T1000 (cell line): ENCODE measurements at places on chromosomes 1 and 21.

- DNase-seq: peak; percentile 47
Measured at GRCh38 chr1:34742667-34743270, 12.1 kb upstream of the GJB5 start.

DNA sequence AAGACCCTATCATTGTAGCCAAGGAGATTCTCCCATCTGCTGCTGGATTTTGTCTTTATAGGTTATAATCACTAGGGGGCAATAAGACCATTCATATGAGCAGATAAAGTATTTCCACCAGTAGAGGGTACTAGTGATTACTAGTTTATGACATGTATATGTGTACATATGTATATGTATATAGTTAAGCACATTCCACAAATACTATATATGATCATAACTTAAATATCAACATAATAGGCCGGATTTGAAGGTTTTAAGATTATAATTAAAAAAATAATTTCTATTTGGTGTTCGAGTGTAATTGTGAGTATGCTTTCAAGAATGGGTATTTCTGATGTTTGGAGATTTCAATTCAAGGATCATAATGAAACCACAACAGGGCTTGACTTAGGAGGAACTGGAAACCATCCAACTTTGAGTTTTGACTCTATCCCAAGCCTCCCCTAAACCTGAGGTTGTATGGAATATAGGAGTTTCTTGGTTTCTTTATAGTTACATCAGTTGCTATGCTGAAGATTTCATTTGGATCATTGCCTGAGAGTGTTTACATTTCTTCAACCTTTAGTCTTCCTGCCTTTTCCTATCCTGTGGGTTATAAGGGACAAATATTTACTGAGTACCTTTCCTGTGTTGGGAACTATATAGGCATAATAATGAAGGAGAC lies 16.9 kb downstream of the TCEANC2 start:
- no peak for DNase-seq

GRCh38 chr1:59568158-59568935 lies 246.4 kb upstream of the HOOK1 start:
- DNase-seq: no peak

DNA sequence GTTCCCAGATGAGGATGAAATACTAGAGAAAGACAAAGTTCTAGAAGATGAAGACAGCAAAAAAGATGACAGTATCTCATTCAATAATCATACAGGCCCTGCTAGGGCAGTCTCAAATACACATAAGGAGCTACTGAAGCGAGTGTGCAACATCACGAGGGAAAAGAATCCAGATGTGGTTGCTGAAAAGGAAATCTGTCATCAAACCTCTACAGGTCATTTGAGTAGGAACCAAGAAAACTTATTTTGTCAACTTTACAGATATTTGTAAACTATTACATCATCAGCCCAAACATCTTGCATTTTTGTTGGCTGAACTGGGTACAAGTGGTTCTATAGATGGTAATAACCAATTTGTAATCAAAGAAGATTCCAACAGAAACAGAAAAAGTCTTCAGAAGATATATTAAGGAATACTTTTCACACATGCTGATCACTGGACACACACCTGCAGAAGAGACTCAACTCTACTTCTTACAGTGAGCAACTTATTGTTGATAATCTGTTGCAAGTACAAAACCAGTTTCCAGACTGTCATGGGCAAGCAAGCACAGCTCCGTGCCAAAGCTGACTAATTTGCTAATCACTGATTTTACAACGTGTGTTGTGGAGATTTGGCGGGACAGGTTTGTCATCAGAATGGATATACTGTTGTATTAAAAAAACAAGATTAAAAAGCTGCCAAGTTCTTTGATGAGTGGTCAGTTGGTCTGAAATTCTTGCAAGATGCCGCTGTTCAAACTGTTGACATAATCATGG lies 42.1 kb downstream of the TRIM33 start:
- no peak for DNase-seq

DNA sequence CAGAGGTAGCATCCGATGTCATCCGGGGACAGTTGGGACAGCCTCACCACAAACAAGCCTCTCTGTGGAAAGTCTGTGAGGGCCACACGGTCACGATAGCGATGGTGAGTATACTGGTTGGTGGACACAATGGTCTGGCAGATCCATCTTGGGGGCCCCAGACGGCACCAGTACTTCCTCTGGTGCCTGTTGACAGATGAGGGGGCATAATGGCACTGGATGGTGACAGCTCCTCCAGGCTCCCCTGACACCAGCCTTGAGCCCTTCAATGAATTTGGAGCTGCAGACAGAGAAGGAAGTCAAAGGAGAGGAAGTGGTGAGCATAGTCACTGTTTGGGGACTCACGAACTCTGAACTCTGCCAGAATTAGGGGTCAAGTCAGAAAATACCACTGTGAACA lies 8.0 kb downstream of the FCAMR start:
- no peak for DNase-seq

DNA sequence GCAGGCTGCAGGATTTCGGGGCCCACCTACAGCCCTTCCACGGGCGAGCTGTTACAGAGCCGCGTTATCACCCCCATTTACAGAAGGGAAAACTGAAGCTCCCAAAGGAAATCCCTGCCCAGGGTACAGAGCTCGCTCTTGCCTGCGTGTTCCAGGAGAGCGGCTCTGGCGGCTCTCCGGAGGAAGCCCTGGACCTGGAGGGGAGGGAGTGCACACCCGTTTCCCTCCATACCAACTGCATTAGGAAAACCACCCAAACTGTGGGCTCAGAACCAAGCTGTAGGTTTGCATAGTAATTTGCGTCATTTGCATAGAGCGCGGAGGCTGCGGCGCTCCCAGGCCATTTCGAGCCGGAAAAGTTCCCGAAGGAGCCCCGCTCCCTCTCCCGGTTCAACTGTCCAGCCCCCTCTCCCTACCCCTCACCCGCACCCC lies 24.7 kb upstream of the ADGRB2 start:
- peak; percentile 75 for DNase-seq

DNA sequence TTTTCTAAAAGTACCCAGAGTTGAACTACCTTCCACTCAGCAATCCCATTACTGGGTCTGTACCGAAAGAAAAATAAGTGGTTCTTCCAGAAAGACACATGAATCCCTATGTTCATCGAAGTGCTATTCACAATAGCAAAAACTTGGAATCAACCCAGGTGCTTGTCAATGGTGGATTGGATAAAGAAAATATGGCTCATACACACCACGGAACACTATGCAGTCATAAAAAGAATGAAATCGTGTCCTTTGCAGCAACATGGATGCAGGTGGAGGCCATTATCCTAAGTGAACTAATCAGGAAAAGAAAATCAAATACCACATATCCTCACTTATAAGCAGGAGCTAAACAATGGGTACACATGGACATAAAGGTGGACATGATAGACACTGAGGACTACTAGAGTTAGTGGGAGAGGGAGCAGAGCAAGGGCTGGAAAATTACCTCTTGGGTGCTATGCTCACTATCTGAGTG lies 32.9 kb upstream of the JUN start:
- no peak for DNase-seq

DNA sequence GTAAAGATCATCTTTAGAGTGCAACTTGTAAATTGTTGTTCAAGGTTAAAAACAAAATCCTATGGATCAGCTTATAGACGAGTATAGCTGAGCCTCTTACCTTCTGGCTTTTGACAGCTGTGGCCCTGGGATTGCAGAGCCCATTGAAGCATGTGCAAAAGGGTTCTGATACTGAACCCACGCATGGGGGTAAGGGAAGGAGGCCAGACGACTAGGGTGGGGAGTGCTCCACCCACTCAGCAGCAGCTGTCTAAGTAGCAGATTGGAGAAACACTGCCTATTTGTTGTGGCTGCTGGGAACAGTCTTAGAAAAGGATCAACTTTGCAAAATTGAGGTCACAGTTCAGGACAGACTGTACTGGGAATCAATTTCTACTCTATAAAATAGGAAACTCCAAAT lies 16.1 kb downstream of the CD101 start:
- no peak for DNase-seq

DNA sequence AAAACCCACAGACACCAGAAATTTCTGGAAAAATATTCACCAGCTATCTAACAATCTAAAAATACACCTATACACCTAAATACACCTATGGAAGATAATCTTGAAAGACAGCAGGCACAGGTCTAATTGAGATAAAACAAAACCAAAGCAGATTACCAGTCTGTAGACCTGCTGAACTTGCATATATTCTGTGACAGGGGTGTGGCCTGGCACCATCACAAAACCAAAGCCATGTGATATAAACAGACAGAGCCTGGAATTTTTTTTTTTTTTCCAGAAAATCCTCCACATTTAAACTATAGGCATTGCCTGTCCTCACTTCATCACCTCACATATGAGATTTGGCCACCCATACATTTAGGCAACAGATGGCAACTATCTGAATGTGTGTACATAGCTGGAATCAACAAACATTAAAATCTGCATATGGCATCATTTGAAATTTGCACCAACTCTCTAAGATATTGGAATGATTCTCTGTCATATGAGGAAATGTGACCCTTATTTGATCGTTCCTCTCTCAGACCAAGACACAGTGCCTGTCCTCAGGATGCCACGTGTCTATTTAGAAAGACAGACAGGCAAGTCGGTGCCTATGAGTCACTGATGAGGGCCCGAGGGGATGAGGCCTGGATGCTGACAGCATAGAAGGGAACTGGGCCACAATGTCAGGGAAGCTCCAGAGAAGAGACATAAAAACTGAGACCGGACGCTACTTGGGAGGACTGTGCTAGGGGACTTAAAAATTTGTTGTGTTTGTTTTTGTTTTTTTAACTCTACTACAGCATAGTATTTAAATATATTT lies 32.6 kb downstream of the NMNAT2 start:
- no peak for DNase-seq

DNA sequence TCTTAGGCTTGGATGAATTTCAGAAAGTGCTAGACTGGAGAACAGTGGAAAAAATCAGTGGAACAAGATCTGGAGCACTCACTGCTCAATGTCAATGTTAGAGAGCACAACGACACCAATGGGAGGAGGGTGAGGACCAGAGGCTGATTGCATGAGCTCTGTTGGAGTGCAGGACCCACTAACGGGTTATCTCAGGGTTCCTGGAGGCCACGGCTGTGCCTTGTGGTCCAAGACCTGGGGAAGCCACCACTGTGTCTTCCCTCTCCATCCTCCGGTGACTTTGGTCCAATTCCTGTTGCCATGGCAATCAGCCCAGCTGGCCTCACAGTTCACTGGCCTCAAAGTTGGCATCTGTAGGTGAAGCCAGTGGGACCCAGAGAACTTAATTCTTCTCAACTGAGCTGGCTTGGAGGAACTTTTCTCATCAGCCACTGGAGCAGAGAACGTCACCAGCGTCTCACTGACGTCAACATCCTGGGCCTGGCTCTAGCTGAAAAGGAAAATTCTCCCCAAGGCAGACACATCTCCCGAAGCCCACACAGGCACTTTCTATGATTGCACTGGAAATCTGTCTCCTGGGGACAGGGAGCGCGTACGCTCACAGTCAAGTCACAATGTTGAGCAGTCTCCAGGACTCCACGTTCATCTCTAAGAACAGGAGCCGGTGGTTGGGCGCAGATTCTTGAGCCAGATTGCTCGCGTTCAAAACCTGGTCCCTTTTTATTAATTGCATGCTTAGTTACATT lies 21.9 kb upstream of the GPR157 start:
- no peak for DNase-seq
